GM04503 (cell line): ENCODE measurements at places on chromosomes 3 and 15.

GRCh38 chr3:13039213-13039896 lies 33.9 kb downstream of the IQSEC1 start:
- DNase-seq = no peak

DNA sequence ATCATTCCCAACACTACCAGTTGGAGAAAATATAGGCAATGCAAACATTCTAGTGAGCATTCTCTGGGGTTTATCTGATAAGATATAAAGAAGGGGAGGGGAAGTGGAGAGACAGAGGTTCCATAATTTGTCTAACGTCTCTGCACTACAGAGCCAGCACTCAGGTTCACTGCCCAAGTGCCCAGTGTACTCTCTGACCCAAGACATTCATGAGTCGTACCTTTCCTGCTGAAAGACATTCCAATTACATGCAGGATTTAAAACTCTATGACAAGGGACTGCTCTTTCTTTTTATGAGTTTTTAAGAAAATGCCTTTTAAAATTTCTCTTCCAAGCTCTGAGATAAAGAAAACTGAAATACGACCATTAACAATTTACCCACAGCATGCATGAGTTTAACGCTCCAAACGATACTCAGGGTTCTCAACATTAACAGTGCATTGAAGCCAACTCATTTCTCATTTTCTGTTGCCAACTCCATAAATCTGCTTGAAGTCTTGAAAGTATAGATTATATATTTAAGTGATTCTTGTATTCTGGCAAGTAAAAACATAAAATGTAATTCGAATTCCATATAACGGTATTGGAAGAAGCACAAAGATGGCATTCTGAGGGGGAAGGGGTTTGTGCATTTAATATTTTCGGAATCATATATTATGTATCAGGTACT lies 193.4 kb downstream of the SUCLG2 start:
- DNase-seq = no peak

DNA sequence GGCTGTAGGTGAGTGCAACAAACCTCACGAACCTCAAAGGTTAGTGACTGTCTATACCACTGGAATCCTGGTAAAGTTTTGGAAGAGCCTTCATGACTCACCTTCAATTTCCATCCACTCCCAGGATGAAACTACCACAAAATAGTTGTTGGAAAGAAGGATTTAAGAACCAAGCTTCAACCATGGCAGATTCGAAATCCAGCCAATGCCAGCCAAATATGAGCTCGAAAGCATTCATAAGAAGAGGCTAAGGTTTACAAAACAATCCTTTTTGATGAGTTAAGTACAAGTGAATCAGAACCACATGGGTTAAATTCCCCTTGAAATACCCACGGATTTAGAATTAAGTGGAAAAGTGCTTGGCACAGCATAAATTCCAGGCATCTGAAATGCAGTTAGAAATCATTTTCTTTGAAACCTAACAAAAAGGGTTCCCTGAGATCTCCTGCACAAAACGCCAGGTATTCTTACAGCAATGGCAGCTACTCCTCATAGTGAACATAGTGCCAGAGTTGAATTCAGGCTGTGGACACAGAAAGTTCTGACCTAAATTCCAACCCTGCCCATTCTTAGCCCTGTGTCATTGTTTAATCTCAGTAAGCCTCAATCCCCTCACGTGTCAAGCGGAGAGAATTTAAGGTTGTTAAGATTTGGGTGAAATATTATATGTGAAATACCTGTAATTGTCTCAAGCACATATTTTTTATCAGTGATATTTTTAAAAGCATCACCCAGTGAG lies 89.2 kb downstream of the FBN1 start:
- DNase-seq = no peak

DNA sequence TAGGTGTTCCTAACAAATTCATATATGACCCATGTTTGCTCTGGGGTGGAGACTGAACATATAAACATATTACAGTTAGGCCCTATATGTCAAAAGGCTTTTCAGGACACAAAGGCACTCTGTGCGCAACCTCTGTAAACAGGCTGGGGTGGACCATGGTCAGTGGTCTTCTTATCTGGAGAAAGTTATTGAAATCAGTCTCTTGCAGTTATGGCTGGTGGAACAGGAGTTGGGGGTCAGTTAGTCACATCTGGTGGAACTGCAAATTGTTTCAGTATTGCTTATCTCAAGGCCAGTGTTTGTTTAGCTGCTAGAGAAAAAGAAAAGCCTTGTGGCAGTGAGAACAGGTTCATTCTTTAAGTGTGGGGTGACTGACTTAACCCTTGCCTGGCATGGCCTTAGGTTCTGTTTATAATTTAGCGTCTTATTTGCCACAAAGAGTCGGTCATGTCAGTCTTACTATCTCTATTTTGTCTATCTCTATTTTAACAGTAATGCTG lies 5.9 kb upstream of the GP9 start:
- no peak for DNase-seq

DNA sequence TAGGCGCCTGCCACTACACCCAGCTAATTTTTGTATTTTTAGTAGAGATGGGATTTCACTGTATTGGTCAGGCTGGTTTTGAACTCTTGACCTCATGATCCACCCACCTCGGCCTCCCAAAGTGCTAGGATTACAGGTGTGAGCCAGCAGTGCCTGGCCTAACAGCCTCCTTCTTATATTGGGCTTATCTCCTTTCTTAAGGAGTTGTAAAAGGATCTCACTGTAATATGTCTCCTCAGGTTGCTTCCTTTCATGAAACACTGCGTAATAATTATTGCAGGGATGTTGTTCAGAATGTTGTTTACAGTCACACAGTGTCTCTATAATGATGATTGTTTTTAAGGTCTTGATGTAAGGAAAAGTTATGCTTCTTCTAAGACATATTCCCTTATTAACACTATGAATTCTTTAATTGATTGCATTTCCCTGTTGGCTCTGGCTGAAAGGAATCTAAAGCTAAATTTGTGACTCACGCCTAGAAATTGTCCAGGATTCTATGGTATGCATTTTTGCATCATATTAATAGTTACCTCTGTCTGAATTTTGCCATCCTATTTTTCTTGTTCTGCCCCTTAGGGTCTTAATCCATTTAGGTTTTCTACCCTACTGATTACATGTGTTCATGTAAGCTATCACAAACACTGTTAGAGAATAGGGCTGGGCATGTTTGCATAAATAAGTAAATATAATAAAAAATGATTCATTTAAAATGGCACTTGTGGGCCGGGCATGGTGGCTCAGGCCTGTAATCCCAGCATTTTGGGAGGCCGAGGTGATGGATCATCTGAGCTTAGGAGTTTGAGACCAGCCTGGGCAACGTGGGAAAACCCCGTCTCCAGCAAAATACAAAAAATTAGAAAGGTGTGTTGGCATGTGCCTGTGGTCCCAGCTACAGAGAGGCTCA lies 24.5 kb upstream of the RNF111 start:
- DNase-seq = no peak

DNA sequence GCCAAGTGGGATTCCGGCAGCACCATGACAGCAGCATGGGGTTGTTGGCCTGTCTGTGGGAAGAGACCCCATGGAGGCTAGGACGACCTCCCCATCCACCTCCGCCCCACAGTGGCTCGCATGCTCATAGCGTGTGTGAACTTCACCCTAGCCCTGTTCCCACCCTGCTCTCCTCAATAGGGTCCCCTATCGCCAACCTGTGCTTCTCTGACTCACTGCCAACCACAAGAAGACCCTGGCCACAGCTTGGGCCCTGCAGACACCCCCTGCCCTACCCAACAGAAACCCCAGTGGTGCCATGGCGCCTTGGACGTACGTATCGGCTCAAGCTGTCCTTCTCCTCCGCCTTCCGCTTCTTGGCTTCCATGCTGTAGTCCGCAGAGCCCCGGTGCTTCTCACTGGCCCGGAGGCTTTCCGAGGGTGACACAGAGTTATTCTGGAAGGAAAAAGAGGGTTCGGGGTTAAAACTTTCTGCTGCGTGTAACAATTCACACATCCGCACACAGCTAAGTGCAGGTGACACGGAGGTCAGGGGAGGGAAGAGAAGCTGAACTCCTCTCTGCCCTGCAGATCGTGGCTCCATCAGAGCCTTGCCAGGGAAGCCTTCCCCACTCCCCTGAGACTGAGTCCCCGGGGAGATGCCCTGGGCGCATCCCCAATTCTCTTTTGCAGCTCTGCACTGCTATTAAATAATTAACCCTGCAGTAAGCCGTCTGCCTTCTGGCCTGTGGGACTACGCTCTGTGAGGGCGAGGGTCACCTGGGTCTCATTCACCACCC lies 37.3 kb downstream of the TLE3 start:
- no peak for DNase-seq

- DNase-seq = no peak
These were observed 29.1 kb downstream of the SLC6A6 start for GRCh38 chr3:14431452-14431916.
